Tibial nerve (tissue), 4 donors: ENCODE measurements at places on chromosomes 3 and 15. TPM values are rescaled to one million over a fixed set of nuclear protein-coding genes. Genes with fewer than 3 reads are reported as not detected.

- H3K36me3 ChIP-seq, result no peaks in the 10 kb centered on the region
- peaks cover 6% of the 10 kb centered on the region for H3K4me1 ChIP-seq
- H3K27me3 ChIP-seq, result no peaks in the 10 kb centered on the region
- no peak for DNase-seq
Measured at GRCh38 chr15:43939070-43939469, 112.3 kb downstream of the WDR76 start.

GRCh38 chr15:98525661-98526001 is 122.7 kb upstream of the IGF1R start:
- H3K27ac ChIP-seq, result peak overlapping the region; percentile 71
- H3K4me3 ChIP-seq, result no peak overlapping the region
- DNase-seq, result no peak
- H3K36me3 ChIP-seq, result no peaks in the 10 kb centered on the region

CAPN3 gene
- total RNA-seq, result 29.7 TPM

- no peaks in the 10 kb centered on the region for H3K36me3 ChIP-seq
- H3K27me3 ChIP-seq, result no peaks in the 10 kb centered on the region
- H3K4me3 ChIP-seq, result no peak overlapping the region
Measured at GRCh38 chr3:24956613-24957012, 462.0 kb upstream of the THRB start.

PIF1 gene
- total RNA-seq, result 2.4 TPM

- no peak overlapping the region for H3K4me3 ChIP-seq
- H3K36me3 ChIP-seq, result no peaks in the 10 kb centered on the region
- H3K27ac ChIP-seq, result no peak overlapping the region
- H3K27me3 ChIP-seq, result no peaks in the 10 kb centered on the region
- no peak for DNase-seq
Measured at GRCh38 chr15:66909381-66909890, 156.0 kb upstream of the SMAD3 start.

GRCh38 chr3:185713015-185713414 is 111.8 kb downstream of the IGF2BP2 start:
- H3K4me1 ChIP-seq, result peaks cover 21% of the 10 kb centered on the region
- no peak for DNase-seq
- no peaks in the 10 kb centered on the region for H3K36me3 ChIP-seq
- no peaks in the 10 kb centered on the region for H3K27me3 ChIP-seq
